ENCODE measurements at places on chromosomes 7 and 10. TPM values are rescaled to one million over a fixed set of nuclear protein-coding genes. Genes with fewer than 3 reads are reported as not detected.
A peak's percentile ranks its signal among the peaks of the same experiment; 100 is the strongest.

- no peak for DNase-seq
Observed at GRCh38 chr10:64041989-64042490, 520.8 kb downstream of the REEP3 start.

DNA sequence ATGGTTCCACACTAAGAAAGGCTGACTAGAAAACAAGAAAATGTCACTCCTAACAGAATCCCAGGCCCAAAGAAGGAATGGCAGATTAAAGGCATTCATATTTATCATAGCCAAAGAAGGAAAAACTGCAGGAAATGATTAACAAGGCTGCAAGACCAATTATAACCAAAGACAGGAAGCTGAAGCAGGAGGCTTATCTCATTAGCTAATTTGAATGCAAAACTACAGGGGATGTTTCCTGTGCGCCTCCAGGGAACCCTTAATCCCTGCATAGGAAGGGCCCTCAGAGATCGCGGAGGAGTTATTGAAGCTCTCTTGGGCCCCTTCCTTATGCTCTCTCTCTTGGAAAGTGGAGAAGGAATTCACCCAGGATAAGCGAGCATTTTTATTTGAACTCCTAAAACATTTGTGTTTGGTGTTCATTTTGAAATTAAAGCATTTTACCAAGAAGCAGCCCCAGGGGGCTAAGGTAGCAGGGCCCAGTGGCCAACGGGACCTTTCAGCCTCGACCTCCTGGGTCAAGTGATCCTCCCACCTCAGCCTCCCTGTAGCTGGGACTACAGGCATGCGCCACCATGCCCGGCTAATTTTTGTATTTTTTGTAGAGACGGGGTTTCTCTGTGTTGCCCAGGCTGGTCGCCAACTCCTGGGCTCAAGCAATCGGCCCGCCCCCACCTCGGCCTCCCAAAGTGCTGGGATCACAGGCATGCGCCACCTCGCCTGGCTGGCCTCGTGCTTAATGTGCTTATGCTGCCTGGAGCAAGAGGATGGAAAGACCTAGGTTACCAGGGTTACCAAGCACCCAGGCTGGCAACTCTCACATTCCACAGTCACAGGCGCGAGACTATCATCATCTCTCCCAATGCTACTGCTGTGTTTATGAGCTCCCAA, 24.1 kb upstream of the PROSER2 start:
- no peak for DNase-seq

DNA sequence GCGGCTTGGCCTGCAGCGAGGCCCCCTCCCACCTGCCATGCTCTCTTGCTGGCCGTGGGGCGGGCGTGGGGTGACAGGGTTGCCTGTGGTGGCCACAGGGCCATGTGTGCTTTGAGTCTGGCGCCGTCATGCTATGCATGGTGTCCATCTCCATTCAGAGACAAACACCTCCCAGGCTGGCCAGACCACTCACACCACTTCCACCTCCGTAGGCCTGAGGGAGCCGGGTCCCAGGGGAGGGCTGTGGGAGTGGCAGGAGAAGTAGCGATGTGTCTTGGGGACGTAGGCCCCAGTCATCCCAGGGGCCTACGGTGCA, 65.5 kb downstream of the DNAJB6 start:
- DNase-seq, result no peak

DNA sequence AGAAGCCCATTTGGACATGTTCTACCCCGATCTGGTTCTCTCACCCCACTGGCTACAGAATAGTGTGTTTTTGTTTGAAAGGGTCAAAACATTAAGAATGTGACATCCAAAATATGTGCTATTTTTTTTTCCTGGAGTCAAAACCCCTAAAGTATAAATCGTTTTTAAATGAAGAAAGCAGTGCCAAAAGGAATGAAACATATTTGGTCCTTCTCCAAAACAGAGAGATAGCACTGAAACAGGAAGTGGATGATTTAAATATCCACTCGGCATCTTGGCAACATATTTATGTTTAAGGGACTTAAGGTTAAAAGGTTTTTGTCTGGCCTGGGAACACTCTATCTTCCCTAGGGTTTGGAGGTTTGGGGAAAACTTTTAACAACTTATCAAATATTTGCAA, 32.3 kb downstream of the CALD1 start:
- DNase-seq, result no peak

DNA sequence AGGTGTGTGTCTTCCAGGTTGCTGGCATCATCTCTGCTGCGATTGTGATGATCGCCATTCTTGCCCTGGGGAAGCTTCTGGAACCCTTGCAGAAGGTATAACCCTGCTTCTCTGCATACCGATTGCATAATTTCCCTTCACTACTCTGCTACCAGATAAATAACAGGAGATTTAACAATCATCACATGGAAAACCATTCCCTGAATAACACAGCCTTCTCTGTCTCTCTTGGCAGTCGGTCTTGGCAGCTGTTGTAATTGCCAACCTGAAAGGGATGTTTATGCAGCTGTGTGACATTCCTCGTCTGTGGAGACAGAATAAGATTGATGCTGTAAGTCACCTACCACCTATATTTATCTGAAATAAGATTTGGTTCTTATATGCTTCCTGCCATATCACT, 33.8 kb downstream of the SLC26A4 start:
- no peak for DNase-seq

DNA sequence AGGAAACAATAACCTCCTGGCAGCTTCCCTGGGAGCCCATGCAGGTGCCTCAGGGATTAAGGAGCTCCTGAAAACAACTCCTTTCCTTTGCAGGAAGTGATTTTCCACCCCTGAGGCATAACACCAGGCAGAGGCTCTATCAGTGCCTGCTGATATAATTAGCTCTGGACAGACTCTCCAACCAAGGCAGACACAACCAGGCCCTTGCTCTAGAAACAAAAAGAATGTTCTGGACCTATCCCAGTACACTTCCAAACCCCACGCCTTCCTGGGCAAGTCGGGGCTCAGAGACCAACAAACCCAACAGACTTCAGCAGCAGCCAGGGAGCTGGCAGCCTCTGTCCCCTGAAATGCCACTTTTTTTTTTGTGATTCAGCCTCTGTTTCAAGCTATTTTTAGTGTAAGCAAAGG, 247.1 kb downstream of the KCNMA1 start:
- no peak for DNase-seq

DNA sequence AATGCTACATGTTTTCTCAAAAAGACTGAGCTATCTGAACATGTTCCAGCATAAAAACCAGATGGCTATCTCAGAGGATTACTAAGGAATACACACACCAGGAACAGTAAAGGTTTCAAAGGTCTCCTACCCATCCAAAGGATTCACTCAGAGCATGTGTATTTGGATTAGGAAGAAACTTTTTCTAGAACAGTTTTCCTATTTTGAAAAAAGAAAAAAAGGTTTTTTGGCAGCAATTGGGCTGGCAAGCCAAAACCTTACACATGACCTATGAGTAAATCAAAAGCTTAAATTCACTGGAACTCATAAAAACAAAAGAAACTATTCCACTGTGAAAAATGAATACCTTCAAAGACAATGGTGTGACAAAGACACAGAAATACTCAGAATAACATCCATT, 9.6 kb downstream of the TPK1 start:
- DNase-seq, result no peak

GRCh38 chr10:75012471-75012870, 99.0 kb upstream of the SAMD8 start:
- no peak for DNase-seq

GRCh38 chr10:95440756-95441546, 120.2 kb downstream of the SORBS1 start:
- no peak for DNase-seq

- DNase-seq, result no peak
Observed at GRCh38 chr10:83849150-83849549, 290.2 kb upstream of the GHITM start.

GRCh38 chr7:107659666-107660065, 962 bp upstream of the SLC26A4 start:
- DNase-seq, result peak; percentile 82

The KCND2 gene
- not detected for total RNA-seq

The PLPP4 gene
- 6.7 TPM for total RNA-seq

The ENTPD1 gene
- 0.32 TPM for total RNA-seq

All from Karpas-422 (cell line).